Skeletal muscle cell (primary cell): ENCODE measurements at places on chromosomes 7 and 10.

DNA sequence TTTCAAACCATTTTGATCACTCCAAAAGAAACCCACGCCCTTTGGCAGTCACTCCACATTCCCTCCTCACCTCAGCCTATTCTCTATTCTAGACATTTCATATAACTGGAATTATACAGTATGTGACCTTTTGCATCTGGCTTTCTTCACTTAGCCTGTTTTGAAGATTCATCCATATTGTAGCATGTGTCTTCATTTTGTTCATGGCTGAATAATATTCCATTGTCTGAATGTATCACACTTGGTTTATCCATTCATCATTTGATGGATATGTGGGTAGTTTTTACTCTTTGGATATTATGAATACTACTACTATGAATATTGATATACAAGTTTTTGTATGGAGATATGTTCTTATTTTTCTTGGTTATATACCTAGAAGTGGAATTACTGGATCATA lies 3.5 kb upstream of the OTUD1 start:
- no peak for DNase-seq

DNA sequence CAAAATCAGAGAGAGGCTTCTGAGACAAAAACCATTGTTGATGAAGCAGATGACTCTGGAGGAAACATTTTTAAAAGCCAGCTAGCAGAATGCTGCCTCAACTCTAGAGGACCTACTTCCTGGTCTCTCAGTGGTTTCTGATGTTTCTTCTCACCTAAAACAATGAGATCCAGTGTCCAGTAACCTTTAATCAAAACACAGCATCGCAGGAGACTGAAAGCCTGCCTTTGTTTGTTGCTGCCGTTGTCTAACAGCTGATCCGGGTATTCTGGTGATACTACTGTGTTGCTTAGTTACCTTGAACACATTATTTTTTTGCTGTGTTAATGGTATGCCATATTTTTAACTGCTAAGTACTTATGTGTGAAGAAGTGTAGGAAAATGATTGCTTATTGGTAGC lies 70.9 kb downstream of the WIPF3 start:
- DNase-seq: no peak

DNA sequence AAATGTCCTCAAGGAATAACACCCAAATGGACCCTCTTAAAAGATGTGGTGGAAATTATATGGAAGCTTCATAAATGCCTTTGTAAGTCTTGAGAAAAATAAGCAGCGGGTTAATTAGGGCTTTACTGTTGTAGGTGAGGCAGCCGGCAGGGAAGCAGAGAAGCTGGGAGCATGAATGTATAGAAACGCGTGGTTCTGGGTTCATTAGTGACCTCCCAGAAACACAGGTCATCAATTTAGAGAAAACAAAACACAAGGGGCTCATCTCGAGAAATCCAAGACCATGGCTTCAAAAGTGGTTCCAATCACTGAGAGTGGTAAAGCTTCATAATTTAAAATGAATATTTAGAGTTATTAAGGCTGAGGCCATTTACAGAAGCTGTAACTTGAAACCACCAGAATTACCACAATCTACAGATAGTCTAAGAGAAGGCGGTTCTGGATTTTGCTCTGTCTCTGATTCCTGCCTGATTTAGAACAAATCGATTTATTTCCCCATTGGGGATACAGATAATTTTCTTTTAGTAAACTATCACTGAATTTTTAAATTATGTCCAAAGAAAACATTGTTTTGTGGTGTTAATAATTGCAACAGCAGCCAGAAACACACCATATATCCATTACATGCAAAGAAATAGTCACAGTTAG lies 20.7 kb downstream of the GARIN1A start:
- no peak for DNase-seq

GRCh38 chr10:73838008-73838567 lies 26.7 kb upstream of the NDST2 start:
- DNase-seq: no peak

DNA sequence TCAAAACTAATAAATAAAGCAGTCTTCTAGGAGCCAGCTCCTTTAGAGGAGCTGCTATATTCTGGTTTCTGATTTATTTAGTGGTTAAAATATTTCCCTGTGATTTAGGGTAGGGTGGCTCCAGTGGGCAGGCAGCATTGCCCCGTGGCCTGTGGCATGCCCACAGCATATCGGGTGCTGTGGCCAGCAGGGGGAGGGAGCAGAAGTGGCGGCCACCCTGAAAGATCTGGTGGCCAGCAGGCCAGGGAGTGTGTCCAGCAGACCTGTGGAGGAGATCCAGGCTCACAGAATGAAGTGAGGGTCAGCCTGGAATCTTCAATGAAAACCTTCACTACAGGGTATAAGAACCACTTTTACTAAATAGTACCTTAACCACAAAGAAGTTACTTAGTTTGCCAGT lies 189.2 kb downstream of the TAX1BP1 start:
- DNase-seq: no peak

DNA sequence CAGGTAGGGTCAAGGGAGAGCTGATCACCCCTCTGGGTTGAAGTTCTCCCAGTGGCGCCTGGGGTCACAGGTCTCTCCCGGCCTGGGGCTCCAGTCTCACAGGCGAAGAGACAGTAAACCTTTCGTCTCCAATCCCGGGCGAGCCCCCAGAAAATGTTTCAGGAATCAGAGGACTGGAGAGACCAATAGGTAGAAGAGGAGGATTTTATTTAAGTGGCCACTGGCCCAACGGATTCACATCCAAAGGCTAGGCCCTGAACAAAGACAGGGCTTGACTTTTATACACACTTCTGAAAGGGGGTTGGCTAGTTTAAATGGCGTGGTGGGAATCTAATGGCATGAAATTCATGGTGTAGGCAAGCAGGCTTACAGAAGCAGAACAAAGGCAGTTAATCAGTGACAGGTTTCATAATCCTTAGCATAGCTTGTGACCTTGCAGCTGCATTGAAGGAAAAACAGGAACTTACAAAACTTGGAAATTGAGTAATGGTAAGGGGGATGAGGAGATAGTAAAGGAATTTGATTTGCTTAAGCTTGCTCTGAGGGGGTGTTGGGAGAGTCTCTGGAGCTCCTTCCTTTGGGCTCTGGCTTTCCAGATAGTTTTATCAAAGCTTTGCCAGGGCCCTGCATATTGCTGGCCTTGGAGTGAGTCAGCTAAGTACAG lies 105.5 kb downstream of the TRIM24 start:
- DNase-seq: peak; percentile 68

DNA sequence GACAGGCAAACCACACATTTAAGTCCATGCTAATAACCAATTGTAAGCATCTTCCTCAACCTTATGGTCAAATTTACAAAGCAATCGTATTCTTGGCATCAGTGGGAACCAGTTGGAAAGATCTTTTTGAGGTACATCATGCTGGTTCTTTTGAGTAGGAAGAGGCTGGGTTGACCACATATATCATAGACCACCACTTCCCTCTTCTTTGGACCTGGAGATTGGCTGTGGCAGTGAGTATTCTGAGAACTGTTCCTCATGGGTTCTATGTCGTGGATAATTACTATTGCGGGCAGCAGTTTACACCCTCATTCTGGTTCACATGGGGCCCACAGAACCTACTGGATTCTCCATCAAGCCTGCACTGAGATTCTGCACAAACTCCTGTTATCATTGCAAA lies 35.5 kb upstream of the C1GALT1 start:
- no peak for DNase-seq
